Suprapubic skin (tissue), 4 donors: ENCODE measurements at places on chromosomes 1 and 21. TPM values are rescaled to one million over a fixed set of nuclear protein-coding genes. Genes with fewer than 3 reads are reported as not detected.

Gene ANKRD34A
- total RNA-seq, result not detected

Gene RCC2
- total RNA-seq, result 70.4 TPM

Gene HES3
- not detected for total RNA-seq

Gene PROX1
- total RNA-seq, result 0.68 TPM

Gene RXFP4
- not detected for total RNA-seq

Gene UBXN10
- 0.59 TPM for total RNA-seq

Gene CD5L
- total RNA-seq, result not detected

Gene C1orf105
- 0.89 TPM for total RNA-seq

Gene IGSF9
- total RNA-seq, result 27.9 TPM

Gene PSEN2
- total RNA-seq, result 23.5 TPM

Gene CD1D
- 0.38 TPM for total RNA-seq

Gene RSBN1
- 29.1 TPM for total RNA-seq

Gene C2CD4D
- total RNA-seq, result 1.6 TPM

Gene ATAD3C
- 4.2 TPM for total RNA-seq

Gene OR4F29
- total RNA-seq, result not detected

Gene PLCH2
- 104 TPM for total RNA-seq

Gene NAV1
- total RNA-seq, result 20.8 TPM

Gene OR6K3
- not detected for total RNA-seq

Gene UBE2U
- total RNA-seq, result not detected

Gene SPATA21
- total RNA-seq, result not detected
